ENCODE measurements at places on chromosomes 11 and 22. TPM values are rescaled to one million over a fixed set of nuclear protein-coding genes. Genes with fewer than 3 reads are reported as not detected.

RAB30 gene
- 8.2 TPM for total RNA-seq

SLN gene
- not detected for total RNA-seq

C11orf24 gene
- 75.9 TPM for total RNA-seq

VPREB1 gene
- total RNA-seq, result not detected

- DNase-seq, result no peak
These were observed 21.8 kb downstream of the NUCB2 start for GRCh38 chr11:17298302-17298701.

DNA sequence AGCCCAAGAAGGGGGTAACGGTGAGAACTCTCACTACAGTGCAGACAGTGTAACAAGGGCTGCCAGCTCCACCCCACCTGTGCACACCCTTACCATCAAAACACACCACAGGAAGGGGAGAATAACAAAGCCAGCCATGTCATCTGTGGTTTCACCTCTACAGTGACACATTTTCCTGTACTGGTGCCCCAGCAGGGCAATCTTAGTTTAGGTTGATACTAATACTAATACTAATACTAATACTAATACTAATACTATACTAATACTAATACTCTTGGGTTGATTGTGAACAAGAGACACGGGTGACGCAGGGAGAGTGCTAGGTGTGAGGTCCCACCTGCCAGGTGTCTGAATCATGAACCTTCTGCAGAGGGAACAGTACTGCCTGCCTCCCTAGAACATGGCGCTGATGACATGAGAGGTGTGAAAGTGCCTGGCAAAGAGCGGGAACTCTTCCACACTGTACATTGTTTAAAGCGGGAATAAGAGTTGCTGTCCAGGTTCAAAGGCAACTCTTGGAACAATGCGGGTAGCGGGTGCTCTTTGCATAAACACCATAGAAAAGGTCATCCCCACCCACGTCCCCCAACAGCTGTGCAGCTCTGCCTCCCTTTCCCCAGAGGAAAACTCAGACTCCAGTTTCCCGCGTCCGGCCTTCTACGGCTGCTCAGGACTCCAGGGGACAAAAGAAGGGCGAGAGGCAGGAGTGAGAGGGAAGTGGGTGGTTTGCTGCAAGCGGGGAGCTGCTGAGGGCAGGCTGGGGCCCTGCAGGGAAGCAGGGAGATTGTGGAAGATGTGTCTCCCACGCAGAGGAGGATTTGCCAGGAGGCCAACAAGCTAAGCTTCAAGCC, 25.0 kb upstream of the TMPRSS4 start:
- no peak for DNase-seq

- no peak for DNase-seq
These were observed 2.3 kb downstream of the CYB5R3 start for GRCh38 chr22:42646569-42647525.

DNA sequence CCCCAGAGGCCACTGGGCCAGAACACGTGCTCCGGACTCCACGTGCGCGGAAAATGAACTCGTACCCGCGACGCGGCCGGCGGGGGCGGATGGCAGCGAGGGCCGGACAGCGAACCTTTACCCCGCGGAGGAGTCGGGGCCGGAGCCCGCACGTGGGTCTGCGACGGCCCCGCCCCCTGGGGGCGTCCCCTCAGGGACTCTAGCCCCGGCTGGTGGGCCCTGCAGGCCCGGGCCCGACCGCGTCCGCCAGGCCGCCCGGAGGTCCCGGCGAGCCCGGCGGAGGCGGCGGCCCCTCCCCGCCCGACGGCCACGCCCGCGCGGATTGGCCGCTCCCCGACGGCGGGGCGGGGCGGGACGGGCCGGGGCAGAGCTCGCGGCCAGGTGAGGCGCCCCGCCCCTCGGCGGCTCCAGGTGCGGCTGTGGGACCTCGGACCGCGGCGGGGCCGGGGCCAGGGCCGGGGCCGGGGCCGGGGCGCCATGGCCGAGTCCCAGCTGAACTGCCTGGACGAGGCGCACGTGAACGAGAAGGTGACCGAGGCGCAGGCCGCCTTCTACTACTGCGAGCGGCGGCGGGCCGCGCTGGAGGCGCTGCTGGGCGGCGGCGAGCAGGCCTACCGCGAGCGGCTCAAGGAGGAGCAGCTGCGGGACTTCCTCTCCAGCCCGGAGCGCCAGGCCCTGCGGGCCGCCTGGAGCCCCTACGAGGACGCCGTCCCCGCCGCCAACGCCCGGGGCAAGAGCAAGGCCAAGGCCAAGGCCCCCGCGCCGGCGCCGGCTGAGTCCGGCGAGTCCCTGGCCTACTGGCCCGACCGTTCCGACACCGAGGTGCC, at the start of gene FAM83F:
Gene FAM83F, plus strand, starts transcription at position 389 of the 827 bp plus-strand sequence. Its CDS starts 89 bp downstream, at position 478.
- DNase-seq, result peak; percentile 65

DNA sequence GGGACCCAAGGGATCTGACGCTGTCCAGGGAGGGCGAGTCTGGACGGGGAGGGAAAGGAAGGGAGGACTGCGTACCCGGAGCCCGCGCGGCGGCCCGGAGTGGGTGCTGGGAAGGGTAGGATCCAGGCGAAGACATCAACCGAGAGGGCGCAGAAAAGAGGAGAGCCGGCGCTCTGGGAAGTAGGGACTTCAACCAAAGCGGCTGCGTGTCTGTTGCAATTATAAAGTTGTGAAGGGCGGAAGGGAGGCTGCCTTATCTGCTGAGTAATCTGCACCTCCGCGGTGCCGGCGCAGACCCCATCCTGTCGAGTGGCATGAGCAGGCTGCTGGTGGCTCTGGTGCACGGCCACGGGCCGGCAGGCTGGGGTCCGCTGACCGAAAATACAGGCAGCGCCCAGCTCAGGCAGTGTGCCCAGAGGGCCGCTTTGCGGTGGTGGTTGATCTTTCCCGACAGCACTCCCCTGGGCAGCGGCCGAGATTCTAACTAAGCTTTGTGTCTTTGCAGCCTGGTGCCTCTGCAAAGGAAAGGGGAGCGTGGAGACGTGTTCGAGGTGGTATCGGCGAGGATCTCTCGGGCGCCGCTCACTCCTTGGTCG, 978 bp downstream of the C11orf87 start:
- no peak for DNase-seq

DNA sequence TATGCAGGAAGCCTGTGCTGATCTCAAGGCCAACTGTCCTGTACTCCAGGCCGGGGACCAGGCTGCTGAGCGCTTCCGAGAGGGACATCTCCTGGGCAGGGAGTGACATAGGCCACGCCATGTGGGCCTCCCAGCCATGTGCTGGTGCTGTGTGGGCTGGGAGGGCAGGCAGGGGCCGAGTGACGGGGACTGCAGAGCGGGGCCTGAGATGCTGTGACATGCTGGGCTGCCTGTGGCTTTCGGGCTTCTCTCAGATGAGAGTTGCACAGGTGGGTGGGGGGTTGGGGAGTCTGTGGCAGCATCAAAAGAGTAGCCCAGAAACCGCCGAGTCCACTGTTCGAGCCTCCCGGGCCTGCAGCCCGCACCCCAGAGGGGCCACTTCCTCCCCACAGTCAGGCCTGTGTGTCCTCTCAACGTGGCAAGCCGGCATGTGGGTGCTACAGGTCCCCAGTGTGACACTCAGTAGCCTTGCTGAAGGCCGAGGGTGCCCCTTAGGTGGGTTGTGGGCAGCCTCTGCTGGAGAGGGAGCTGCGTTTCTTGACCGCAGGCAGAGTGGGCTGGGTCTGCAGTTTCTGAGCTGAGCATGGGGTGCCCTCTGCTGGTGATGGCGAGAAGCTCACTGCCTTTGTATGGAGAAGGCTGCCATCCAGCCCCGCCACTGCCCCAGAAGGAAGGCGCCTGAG, 101.2 kb downstream of the BCR start:
- peak; percentile 76 for DNase-seq

All from PC-3 (cell line).